ENCODE measurements at places on chromosomes 4 and X. TPM values are rescaled to one million over a fixed set of nuclear protein-coding genes. Genes with fewer than 3 reads are reported as not detected.

The FGF5 gene
- polyA plus RNA-seq, result not detected

The C4orf54 gene
- not detected for polyA plus RNA-seq

The SLC6A8 gene
- 132 TPM for polyA plus RNA-seq

The ACTRT1 gene
- polyA plus RNA-seq, result not detected

The GPR78 gene
- polyA plus RNA-seq, result 2.2 TPM

The SLC9B1 gene
- 0.08 TPM for polyA plus RNA-seq

The SORBS2 gene
- polyA plus RNA-seq, result 87.1 TPM

The SH2D1A gene
- not detected for polyA plus RNA-seq

The GAB1 gene
- 4.9 TPM for polyA plus RNA-seq

The TLR3 gene
- polyA plus RNA-seq, result 1.00 TPM

The SYTL4 gene
- polyA plus RNA-seq, result 0.11 TPM

The ARHGAP36 gene
- polyA plus RNA-seq, result 0.30 TPM

The LRIT3 gene
- polyA plus RNA-seq, result 0.11 TPM

The ITGB1BP2 gene
- polyA plus RNA-seq, result 2.6 TPM

The HERC6 gene
- 3.2 TPM for polyA plus RNA-seq

The COL25A1 gene
- 1.6 TPM for polyA plus RNA-seq

The IL21 gene
- polyA plus RNA-seq, result not detected
